Mucosa of gallbladder (tissue), 1 donor: ENCODE measurements at places on chromosomes 13 and 19.

DNA sequence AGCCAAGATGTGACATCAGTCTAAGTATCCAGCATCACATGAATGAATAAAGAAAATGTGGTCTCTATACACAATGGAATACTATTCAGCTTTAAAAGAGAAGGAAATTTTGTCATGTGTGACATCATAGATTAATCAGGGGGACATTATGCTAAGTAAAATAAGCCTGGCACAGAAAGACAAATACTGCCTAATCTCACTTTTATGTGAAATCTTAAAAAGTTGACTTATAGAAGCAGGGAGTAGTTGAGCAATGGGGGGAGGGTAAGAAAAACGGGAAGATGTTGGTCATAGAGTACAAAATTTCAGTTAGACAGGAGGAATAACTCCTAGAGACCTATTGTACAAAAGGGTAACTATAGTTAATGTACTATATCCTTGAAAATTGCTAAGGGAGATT lies 10.4 kb upstream of the LCP1 start:
- DNase-seq = no peak

DNA sequence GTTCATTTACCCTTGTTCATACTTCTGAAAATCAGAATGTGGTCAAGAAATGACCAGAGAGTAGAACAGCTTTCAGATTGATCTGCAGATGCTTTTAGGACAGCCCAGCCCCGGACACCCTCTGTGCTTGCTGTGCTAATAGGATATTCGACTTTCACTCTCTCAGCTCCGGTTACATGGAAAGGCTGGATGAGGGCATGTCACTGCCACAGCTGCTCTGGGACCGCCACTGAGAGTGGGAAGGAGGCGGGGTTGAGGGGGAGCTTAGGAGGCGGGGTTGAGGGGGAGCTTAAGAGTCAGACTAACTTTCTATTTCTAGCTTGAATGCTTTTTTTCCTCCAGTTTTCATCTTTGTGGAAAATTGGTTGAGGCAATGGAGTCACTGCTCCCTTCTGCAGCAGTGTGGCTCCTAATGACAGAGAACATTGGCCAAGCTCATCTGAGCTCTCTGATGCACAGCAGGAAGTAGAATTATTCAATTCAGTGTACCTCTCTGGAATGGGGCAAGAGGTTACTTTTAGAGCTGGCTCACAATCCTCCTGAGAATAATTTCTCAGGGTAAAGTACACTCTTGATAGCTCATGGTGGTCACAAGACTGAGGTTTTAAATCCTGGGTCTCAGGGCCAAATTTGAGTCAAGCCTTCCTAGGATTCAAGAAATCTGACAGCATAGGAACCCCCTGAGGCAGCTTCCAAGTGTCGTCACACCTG lies 74.6 kb upstream of the NPAS1 start:
- DNase-seq = no peak

DNA sequence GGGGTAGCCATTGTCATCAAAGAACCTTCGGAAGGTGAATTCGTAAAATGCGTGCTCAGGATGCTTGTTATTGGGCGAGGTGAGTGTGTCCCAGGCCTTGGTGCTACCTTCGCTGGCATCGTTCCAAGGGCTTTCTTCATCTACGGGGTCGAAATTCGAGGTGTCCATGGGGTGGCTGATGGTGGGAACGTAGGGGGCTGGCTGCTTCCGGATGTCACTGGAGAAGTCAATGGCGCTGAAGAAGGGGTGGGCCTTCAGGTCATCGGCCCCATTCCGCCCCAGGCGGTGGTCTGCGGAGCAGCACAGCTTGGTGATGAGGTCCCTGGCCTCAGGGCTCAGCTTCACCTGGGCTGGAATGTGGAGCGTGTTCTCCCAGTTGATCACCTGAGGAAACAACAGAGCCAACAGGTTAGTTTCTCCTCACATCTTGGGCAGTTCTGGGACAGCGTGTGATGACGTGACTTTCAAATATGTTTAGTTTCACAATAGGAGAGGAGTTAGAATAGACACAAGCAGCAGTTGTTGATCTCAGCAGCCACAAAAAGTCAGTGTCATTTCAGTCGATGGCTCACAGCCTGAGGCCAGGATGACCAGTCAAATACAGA lies 72.5 kb upstream of the XPO4 start:
- DNase-seq = no peak

GRCh38 chr19:49823472-49823871 lies 5.4 kb downstream of the MED25 start:
- DNase-seq = no peak

- no peak for DNase-seq
These were observed 12.6 kb downstream of the SCEL start for GRCh38 chr13:77548095-77548494.
